ENCODE measurements at places on chromosomes 1 and 21.

DNA sequence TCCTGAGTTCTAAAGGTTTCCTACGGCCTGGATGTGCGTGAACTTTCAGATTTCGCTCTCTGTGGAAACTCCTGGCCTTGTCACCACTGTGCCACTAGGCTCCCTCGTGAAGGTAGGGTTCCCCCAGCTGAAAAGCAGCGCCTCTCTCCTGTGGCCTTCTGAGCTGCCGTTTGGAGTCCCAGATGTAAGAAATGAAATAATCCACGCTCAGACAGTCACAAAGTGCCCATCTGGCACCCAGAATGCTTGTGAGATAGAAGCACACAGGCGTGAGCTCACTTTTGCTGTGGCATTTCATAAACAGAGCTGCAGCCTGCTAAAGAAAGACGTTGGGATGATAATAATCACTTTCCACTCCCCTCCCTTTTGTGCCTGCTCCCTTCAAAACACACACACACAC, 65.8 kb downstream of the LMO4 start:
- no peak for DNase-seq

- DNase-seq, result no peak
These were observed 28.0 kb upstream of the EVA1B start for GRCh38 chr1:36351227-36351977.

DNA sequence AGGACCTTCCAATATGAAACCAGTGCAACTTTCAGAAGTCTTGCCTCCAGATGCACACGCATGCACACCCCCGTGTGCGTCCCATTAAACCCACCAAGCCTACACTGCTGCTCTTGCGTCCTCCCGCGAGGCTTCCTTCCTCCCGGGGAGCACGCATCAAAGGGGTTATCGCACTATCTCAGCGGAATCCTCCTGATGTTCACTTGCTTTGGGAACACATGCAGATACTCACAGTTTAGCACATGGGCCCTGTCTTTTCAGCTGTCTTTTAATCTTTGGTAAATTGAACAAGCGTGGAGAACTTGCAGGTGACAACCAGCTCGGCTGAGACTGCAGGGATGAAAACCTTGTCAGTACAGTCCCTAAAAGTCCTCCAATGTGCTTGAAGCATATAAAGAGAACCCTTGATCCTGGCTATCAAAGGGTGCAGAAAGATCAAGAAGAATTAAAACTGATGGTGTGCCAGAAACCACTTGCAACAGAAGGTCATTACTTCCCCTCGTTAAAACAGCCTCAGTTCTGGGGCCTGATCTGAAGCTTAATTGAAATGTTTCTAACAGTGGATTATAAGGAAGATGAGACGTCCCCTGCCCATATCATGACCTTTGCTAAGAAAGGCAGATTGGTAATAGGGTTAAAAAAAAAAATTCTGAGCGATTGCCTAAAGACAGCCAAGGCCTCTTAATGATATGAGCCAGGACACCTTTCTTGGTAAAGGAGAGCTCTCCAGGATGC, 149.4 kb upstream of the LMO4 start:
- no peak for DNase-seq

GRCh38 chr1:178533121-178533946, 20.4 kb downstream of the TEX35 start:
- DNase-seq, result no peak

DNA sequence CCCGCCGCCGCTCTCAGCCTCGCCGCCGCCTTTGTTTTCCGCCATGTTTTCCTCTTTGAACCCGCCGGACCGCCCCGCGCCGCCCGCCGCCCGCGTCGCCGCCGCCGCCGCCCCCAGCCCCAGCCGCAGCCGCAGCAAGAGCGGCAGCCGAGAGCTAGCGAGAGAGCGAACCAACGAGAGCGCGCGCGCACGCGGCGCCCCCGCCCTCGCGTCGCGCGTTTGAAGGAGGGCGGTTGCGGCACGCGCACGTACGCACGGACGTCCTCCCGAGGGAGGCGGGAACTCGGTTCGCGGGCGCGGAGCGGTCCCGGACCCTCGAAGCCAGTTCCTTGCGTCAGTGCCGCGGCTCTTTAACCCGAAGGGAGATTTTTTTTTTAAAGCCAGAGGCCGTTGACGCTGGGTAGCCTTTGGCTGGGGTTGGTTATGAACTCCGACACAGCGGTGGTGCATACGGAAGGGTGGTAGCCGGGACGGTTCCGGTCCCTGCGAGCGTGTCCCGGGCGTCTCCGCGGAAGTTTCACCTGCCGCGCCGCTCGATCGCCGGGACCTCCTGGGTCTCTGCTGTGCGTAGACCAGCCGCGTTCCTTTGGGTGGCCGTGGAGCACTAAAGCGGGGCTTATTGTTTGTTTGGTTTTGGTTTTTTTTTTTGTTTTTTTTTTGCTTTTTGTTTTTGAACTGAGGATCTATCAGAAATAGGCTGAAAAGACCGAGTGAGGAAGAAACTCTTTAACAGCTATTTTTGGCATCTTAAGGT, at the start of gene TRIM33:
TRIM33 (minus strand) TSS at position 172 of the 754 bp plus-strand sequence; CDS start at position 45, 127 bp downstream.
- peak; percentile 95 for DNase-seq

DNA sequence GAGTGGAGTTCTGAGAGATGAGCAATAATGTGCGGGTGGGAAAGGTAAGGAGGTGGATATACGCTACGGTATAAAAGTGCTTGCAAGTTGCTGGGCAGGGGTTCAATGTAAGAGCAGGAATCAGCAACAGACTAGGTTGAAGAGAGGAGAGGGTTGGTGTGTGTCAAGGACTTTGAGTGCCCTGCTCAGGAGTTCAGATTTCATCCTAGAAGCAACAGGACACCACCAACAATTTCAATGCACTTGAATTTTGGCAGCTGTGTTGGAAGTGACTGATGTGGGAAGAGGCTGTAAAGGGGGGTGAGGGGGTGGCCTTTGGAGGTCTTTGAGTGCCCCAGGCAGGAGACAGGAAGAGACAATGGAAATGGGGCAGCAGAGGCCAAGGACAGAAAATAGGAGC, 57.3 kb downstream of the RHOU start:
- no peak for DNase-seq

DNA sequence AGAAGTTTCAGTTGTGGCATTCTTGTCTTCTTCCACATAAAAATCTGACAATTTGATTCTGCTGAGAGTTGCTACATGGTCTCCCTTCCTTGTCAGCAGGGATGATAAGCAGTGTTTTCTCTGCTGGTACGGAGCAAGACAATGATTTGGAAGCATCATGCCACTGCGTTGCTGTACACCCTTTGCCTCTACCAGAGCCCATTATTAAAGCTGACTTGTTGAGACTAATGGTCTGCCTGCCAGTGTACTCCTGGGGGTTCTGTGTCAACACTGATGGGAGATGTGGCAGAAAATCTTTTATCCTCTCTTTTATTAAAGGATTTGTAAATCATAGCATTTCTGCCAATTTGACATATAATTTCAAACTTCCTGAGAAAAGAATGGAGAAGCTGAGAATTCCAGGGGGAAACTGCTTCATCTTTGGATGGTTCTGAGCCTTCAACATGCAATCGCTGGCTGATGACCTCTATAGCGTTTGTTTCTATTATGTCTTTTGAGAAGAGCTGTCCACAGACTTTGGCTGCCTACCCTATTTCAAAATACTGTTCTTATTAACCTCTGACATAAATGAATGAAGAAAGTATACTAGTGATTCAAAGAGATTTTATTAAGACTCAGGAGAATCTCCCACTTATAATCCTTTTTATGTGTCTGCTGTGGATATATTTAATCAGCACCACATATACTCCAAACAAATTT, 47.9 kb upstream of the DYNLT5 start:
- DNase-seq, result no peak

DNA sequence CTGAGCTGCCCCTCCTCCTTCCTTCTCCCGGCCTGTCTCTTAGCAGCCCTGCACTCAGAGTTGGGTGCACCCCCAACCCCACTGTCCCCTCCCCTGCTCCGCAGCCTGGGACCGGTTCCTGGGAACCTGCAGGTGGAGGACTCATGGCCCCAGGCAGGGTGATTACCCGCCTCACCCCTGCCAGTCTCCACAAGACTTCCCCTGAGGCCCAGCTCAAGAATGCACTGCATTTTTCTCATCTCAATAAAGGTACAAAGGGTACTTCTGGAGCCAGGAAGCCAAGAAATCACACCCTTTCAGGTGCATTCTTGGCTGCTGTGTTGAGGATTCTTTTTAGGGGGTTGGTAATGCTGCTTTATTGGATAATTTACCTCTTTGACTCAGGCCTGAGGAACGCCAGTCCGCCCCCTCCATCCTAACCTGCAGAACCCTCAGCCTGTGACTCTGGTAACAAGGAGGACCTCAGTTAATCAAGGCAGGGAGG, 126.3 kb upstream of the TMPRSS2 start:
- DNase-seq, result peak; percentile 25

DNA sequence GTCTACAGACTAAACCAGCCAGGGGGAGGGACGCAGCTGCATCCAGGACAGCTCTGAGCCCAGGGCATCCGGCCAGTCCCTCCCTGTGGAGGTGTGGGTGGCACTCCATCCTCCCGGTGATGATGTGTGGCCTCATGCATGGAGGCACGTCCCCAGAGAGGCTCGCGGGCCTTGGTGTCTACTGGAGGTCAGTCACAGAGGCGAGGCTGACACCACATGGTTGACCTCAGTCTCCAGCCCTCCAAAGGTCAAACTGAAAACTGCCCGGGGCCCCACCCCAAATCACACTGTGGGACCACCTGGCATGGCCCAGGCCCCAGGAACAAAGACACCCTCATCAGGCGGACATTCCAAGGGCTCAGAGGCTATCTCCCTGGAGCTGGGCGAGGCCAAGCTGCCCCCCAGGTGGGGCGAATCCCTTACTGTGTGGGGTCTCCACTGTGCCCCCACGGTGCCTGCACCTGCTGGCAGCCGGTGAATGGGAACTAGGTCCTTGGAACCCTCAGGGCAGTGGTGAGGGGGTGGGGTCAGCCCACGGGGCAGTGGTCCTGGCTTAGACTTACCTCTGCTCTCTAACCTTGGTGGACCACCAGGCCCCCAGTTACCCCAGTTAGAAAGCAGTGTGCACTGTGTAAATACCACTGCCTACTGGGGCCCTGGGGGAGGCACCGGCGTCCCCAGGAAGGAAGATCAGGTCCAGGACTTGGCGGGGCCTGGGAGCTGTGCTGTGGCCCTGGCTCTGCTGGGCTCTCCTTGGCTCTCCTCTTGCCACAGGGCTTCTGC, 49.1 kb downstream of the TRPM2 start:
- DNase-seq, result no peak

DNA sequence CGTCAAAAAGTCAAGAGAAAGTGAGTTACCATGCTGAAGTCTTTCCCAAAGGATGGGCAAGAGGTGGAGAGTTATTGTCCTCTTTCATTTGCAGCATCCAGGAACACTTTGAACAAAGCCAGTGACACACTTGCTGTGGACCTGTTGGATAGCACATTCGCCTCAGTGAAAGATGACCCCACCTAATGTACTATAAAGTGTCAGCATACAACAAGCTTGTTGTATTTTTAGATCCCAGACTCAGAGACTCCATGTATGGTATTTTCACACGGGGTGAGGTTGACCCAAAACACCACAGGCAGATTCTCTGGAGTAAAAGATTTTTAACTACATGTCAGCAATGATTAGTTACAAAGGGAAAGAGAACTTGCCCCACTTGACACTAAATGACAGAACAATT, 273.8 kb downstream of the PTBP2 start:
- no peak for DNase-seq

DNA sequence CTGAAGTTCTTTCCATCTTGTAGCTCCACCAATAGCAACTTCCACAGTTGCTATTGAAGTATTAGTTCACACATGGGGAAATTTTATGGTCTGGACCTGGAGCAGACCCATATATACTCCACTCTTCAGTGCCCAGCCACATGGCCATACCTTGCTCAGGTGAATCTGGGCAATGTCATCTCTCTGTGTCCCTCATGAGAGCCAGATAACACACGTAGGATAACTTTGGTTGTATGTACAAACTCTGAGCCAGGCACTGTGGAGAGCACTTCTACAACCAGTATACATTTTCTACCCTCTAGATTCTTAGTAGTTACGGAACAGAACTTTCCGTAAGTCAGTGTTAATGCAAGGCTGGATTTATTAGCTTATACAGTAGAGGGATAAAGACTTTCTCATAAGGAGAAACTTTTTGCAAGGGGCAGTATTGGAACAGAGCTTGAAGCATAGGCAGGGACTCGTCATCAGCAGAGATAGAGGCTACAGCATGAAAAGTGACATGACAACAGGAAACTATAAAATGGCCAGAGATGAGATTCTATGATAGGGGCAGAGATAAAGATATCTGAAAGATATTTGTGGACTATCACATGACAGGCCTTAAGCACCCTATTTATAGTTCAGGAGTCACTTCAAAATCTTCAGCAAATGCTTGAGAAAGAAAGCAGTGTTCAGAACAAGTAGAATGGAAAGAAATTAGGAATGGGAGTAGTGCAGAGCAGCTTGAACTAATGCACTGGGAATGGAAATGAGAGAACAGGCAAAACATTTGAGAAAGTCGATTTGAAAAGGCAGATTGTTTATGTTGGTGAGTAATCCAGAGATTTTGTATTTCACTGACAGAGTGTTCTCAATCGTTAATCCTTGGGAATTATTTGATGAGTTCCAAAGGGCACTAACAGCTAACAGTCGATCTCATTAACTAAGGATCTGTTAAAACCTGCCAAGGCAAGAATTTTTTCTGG, 481.8 kb downstream of the USP25 start:
- DNase-seq, result no peak

DNA sequence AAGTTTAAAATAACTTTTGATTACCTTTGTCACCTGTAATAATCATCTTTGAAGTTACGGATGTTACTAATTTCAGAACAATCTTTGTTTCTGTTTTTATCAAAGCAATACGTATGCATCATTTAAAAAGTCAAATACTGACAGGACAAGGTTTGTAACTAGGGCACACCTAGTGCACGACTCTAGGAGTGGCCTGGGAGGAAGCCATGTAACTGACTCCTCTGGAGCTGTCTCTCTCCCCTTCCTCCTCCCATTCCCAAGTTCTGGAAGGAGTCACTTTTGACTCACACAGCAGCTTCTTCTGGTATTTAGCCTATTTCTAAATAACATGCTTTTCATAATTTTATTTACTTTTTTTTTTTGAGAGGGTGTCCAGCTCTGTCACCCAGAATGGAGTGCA, 11.8 kb upstream of the RAP1GAP start:
- DNase-seq, result no peak

DNA sequence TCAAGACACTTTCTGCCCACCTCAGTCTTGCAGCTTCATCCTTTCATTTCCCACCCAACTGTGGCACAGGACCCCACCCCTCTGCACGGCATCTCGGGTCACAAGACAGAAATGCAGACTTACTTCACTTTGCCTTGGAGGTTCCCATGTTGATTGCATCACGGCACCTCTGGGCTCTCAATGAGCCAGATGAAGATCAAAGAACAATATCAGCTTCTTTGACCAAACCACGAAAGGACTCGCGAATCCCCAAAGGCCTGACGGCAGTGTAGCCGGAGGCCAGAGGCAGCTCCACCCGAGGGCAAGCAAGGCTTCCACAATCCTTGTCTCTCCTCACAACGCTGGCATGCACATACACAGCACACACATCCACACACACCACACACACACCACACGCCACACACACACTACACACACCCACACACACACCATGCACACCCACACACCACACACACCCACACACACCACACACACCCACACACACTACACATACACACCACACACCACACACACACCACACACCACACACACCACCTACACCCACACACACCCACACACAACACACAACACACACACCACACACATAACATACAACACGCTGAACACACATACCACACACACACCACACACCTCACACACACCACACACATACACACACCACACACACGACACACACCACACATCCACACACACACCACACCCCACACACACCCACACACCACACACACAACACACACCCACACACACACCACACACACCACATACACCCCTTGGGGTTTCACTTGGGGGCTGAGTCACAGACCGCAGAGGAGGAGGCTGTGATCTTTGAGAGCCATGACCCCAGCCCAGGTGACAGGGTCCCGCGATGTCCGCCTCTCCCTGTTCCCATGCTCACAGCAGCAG, 35.8 kb downstream of the UBASH3A start:
- no peak for DNase-seq

GRCh38 chr1:91282695-91283420, 121.8 kb downstream of the HFM1 start:
- DNase-seq, result no peak

Data from natural killer cell treated with Interleukin-12 subunit alpha and Interleukin-12 subunit beta and Interleukin-15 and Interleukin-18, amount 100 ng/mL, for 72 hours (primary cell).